MM.1S (cell line): ENCODE measurements at places on chromosomes 11 and 22.

- no peak overlapping the region for H3K4me3 ChIP-seq
- H3K27me3 ChIP-seq: no peaks in the 10 kb centered on the region
Observed at GRCh38 chr11:71437399-71437798, 10.8 kb downstream of the DHCR7 start.

GRCh38 chr22:35510481-35510934 lies 30.1 kb upstream of the RASD2 start:
- DNase-seq: no peak
- H3K36me3 ChIP-seq: no peaks in the 10 kb centered on the region
- H3K27ac ChIP-seq: no peak overlapping the region
- H3K27me3 ChIP-seq: peaks cover 2% of the 10 kb centered on the region; the same call in 1 of the 2 replicates
- no peak overlapping the region for H3K4me3 ChIP-seq

- H3K27ac ChIP-seq: no peak overlapping the region
- H3K4me1 ChIP-seq: no peaks in the 10 kb centered on the region
- no peaks in the 10 kb centered on the region for H3K36me3 ChIP-seq
- no peak for DNase-seq
Observed at GRCh38 chr22:22061085-22062077, 78.8 kb upstream of the TOP3B start.

DNA sequence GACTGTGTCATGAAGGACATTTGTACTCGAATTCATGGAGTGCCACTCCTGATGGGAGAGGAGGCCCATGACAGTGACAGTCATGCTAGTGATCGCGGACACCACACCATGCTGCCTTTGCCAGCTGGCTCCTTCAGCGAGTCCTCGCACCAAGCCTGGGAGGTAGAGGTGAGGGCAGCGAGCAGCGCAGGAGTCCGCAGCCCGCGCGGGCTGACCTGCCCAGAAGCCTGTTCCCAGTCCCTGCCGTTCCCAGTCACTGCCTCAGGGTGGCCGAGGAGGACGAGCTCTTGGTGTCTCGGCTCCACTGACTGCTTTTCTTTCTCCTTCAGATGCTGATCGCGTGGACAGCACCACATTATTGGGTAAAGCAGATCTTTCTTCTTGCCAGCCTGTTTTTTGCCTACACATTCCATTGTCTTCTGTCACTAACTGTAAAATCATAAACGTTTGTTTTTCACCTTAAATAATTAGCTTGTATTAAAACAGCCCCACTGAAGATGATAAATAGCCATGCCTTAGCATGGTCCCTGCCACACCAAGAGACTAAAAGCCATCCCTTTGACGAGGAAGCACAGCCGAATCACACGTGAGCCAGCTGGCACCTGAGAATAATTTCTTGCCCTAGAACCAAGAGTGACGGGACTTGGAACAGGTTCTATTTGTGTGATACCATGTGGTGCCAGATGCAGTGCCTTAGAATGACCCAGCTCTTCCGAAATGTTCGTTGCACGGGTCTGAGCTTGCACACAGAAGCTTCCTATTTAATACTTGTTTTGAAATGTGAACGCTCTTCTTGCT lies 25.5 kb downstream of the FAM118A start:
- H3K27me3 ChIP-seq: no peaks in the 10 kb centered on the region
- H3K27ac ChIP-seq: no peak overlapping the region
- H3K36me3 ChIP-seq: peaks cover 3% of the 10 kb centered on the region; the same call in 1 of the 2 replicates
- no peak overlapping the region for H3K4me3 ChIP-seq
- DNase-seq: no peak

- H3K4me3 ChIP-seq: peak overlapping the region; percentile 20
- no peaks in the 10 kb centered on the region for H3K36me3 ChIP-seq
- peaks cover 49% of the 10 kb centered on the region for H3K4me1 ChIP-seq
- peak overlapping the region; percentile 76 for H3K27ac ChIP-seq
- H3K27me3 ChIP-seq: no peaks in the 10 kb centered on the region
Observed at GRCh38 chr11:114077482-114078305, 18.2 kb downstream of the ZBTB16 start.

- DNase-seq: no peak
- H3K27ac ChIP-seq: no peak overlapping the region
- H3K4me3 ChIP-seq: no peak overlapping the region
- no peaks in the 10 kb centered on the region for H3K27me3 ChIP-seq
- peaks cover 72% of the 10 kb centered on the region for H3K36me3 ChIP-seq
Observed at GRCh38 chr22:29292379-29292778, 14.1 kb upstream of the GAS2L1 start.

DNA sequence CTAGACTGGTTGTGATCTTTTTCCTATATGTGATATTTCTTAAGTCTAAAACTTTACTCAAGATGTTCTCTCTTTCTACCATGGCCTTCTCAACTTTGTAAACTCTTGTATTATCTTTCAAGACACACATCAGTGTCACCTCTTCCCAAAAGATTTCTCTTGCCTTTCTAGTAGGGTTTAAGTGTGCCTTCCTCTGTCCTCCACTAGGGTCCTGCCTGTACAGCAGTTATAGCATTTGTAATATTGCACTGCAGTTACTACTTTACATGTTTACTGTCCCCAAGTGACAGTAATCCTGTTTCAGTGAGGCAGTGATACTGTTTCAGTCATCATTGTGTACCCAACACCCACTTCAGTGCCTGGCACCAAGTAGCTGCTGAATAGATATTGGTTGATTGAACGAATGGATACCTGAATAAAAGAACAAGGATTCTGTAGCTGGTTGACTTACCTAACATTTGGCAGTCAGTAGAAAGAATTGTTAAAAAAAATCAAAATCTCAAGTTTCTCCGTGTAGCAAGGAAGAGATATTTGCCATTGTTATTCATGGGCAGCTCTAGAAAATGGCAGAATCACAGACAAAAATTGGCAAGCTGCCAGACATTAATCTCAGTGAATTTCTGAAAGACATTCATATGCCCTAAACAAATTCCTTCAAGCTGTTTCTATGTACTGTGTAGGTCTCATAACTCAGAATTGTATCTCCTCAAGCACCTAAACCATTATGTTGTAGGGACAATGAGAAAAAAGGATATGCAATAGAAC lies 79.4 kb downstream of the RBMXL2 start:
- no peak overlapping the region for H3K27ac ChIP-seq
- no peaks in the 10 kb centered on the region for H3K27me3 ChIP-seq
- no peak for DNase-seq
- no peak overlapping the region for H3K4me3 ChIP-seq
- no peaks in the 10 kb centered on the region for H3K4me1 ChIP-seq

GRCh38 chr11:104526006-104526405 lies 362.1 kb upstream of the PDGFD start:
- H3K4me1 ChIP-seq: no peaks in the 10 kb centered on the region
- H3K27ac ChIP-seq: no peak overlapping the region
- H3K36me3 ChIP-seq: no peaks in the 10 kb centered on the region
- no peaks in the 10 kb centered on the region for H3K27me3 ChIP-seq
- no peak overlapping the region for H3K4me3 ChIP-seq

GRCh38 chr11:8335683-8336082 lies 72.0 kb upstream of the LMO1 start:
- no peak for DNase-seq
- H3K27ac ChIP-seq: no peak overlapping the region
- H3K27me3 ChIP-seq: no peaks in the 10 kb centered on the region
- H3K36me3 ChIP-seq: no peaks in the 10 kb centered on the region

GRCh38 chr11:128507936-128508335 lies 79.4 kb downstream of the ETS1 start:
- H3K27me3 ChIP-seq: no peaks in the 10 kb centered on the region
- DNase-seq: no peak
- H3K4me3 ChIP-seq: no peak overlapping the region
- H3K27ac ChIP-seq: no peak overlapping the region
- no peaks in the 10 kb centered on the region for H3K36me3 ChIP-seq
- H3K4me1 ChIP-seq: 0 out of 2 replicates have a peak, but pooled peaks cover under 1% of the 10 kb centered on the region

DNA sequence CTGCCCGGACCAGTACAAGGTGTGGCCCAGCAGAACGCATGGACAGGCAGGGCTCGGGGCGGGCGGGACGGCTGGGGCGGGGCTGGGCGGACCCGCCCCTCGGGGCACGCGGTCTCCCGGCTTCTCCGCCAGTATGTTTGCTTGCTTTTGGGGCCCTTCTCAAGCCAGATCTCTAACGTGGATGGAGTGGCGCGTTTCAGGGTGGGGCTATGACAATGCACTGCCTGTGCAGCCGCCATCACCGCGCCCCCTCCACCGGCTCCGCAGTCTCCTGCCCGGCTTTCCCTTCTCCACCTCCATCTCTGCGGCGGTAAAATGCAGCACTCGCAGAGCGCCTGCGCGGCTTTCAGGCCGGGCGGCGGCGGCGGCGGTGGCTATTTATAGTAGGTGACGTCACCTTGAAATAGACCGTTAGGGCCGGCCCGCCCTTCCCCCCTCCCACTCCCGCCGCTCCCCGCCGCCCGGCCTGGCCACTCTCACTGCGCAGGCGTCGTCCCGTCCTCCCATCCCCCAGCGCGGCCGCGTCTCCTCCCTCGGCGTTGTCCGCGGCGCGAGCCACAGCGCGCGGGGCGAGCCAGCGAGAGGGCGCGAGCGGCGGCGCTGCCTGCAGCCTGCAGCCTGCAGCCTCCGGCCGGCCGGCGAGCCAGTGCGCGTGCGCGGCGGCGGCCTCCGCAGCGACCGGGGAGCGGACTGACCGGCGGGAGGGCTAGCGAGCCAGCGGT lies at the start of gene YWHAH:
Gene YWHAH (plus strand): TSS at position 558 of the 722 bp plus-strand sequence. CDS start 199 bp downstream, outside the sequence.
- H3K4me1 ChIP-seq: peaks cover 14% of the 10 kb centered on the region
- H3K27ac ChIP-seq: peak within 1 kb of the TSS; percentile 74
- peaks cover 5% of the 10 kb centered on the region; the same call in 1 of the 2 replicates for H3K36me3 ChIP-seq
- no peaks in the 10 kb centered on the region for H3K27me3 ChIP-seq

DNA sequence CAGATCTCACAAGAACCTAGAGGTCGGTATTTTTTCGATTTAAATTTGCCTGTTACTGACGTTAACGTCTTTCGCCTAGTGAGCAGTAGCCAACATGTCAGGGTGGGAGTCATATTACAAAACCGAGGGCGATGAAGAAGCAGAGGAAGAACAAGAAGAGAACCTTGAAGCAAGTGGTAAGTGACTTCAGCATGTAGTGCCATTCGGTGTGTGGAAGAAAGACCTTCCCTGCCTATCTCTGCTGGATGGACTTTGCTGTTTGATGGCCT lies 750 bp downstream of the XRCC6 start:
- peak overlapping the region; percentile 92; the same call in 1 of the 2 replicates for H3K27ac ChIP-seq
- H3K4me3 ChIP-seq: peak overlapping the region; percentile 98
- no peak for DNase-seq
- no peaks in the 10 kb centered on the region for H3K27me3 ChIP-seq
- H3K4me1 ChIP-seq: peaks cover 12% of the 10 kb centered on the region

DNA sequence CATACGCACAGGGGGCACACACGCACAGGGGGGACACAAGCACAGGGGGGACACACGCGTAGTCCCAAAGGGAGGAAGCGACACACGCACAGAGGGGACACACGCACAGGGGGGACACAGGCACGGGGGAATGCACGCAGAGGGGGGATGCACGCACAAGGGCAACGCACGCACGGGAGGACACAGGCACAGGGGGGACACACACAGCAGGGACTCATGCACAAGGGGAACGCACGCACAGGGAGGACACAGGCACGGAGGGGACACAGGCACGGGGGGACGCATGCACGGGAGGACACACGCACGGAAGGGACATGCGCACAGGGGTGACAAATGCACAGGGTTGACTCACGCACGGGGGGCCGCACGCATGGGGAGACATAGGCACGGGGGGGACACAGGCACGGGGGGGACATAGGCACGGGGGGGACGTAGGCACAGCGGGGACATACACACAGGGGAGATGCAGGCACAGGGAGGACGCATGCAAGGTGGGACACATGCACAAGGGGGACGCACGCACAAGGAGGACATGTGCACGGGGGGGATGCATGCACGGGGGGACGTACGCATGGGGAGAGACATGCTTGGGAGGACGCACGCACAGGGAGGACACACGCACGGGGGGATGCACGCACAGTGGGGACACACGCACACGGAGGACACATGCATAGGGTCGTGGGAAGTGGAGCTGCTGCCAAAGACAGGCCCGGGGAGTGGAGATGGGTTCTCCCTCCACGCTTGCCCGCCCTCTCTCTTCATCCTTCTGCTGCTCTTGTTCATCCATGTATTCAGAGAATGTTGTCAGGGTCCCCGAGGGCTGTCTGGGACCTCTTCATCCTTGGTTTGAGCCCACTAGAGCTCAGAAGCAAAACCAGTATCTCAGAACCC lies 41.2 kb downstream of the WNT11 start:
- no peak overlapping the region for H3K27ac ChIP-seq
- H3K27me3 ChIP-seq: no peaks in the 10 kb centered on the region
- H3K4me3 ChIP-seq: no peak overlapping the region

- no peaks in the 10 kb centered on the region for H3K36me3 ChIP-seq
- no peak for DNase-seq
- no peak overlapping the region for H3K4me3 ChIP-seq
- H3K27ac ChIP-seq: no peak overlapping the region
Observed at GRCh38 chr11:33434294-33434693, 177.1 kb downstream of the HIPK3 start.

GRCh38 chr11:34573537-34573936 lies 47.4 kb upstream of the EHF start:
- H3K27me3 ChIP-seq: no peaks in the 10 kb centered on the region
- no peak overlapping the region for H3K4me3 ChIP-seq
- no peaks in the 10 kb centered on the region for H3K36me3 ChIP-seq
- no peak for DNase-seq

- DNase-seq: no peak
- H3K27me3 ChIP-seq: no peaks in the 10 kb centered on the region
- H3K27ac ChIP-seq: no peak overlapping the region
- H3K36me3 ChIP-seq: no peaks in the 10 kb centered on the region
- no peaks in the 10 kb centered on the region for H3K4me1 ChIP-seq
Observed at GRCh38 chr11:103222806-103223205, 113.6 kb downstream of the DYNC2H1 start.

DNA sequence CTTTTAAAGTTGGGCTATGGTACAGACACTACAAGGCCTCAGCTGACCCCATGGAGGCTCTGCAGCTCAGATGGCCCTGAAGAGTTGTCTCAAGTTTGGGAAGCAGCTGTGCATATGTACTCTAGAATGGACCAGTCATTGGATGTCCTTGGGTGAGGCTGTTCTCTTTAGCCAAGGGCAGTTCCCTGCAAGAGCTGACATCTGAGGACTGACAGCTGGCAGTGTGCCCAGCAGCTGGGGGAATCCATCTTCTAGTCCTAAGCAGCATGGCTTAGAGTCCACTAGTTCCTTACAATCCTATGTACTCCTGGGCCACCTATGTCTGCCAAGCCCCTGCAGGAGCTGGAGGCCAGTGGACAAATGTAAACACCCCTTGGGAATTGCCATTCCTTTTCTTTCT lies 76.5 kb downstream of the C11orf91 start:
- DNase-seq: no peak
- peak overlapping the region; percentile 96 for H3K27ac ChIP-seq
- H3K27me3 ChIP-seq: no peaks in the 10 kb centered on the region
- no peak overlapping the region for H3K4me3 ChIP-seq
- H3K36me3 ChIP-seq: no peaks in the 10 kb centered on the region

DNA sequence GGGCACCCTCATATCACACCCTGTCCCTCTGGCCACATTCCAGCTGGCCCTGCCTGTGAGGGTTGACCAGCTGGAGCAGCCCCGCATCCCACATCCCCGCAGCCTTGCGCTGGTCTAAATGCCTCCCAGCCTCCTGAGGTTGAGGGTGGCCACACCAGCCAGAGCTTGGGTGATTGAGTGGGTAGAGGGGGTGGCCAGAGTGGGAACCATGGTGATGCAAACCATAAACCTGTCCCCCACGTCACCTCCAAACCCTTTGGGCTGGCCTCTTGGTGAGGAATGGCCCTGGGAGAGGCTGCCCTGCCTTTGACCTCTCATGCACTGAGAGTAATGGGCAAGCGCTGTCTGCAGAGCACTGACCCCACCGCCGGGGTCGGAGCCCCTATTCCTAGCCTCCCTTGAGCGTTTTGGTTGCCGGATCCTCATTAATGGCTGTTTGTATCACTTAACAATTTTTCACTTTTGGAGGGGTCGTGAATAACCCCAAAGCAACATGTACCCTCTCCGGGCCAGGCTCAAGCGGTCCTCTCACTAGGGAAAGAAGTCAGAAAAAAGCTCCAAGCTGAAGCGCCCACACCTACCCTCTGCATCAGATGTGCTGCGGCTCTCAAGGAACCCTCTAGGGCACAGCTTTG lies 16.0 kb upstream of the KCNQ1OT1 start:
- H3K4me1 ChIP-seq: no peaks in the 10 kb centered on the region
- no peak overlapping the region for H3K4me3 ChIP-seq
- DNase-seq: no peak
- H3K36me3 ChIP-seq: no peaks in the 10 kb centered on the region
